HL-60 (cell line): ENCODE measurements at places on chromosomes 2 and 18.

DNA sequence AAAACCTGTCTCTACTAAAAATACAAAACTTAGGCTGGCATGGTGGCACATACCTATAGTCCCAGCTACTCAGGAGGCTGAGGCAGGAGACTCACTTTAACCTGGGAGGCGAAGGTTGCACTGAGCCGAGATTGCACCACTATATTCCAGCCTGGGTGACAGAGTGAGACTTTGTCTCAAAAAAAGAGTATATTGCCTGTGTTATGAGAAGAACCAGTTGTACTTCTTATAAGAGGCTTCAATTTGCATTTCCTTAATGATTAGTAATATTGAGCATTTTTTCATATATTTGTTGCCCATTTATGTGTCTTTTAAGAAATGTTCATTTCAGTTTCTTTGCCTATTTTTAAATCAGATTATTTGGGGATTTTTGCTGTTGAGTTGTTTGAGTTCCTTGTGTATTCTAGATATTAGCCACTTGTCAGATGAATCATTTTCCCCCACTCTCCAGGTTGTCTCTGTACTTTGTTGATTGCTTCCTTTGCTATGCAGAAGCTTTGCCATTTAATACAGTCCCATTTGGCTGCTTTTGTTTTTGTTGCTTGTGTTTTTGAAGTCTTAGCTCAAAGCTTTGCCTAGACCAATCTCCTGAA is 75.8 kb upstream of the LRPPRC start:
- no peak for DNase-seq

DNA sequence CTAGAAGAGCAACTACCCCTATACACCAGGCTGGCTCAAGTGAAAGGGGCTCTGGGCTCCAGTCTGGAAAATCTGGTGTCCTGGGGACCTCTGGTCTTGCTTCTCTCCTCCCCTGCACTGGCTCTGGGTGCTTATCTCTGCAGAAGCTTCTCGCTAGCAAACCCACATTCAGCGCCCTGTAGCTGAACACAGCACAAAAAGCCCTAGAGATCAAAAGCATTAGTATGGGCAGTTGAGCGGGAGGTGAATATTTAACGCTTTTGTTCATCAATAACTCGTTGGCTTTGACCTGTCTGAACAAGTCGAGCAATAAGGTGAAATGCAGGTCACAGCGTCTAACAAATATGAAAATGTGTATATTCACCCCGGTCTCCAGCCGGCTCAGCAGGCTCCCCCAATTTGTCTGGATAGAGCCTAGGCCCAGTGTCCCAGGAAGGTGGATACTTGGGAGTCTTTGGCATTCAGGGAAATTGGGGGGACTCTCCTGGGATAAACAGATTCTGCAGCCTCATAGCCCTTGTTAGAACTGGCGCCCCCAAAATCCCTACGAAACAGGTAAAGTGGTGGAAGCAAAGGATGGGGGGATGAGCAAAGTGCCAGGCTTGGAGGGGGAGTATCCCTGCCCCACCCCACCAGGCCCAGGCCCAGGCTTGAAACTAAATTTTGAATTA is 2.5 kb upstream of the HOXD4 start:
- no peak for DNase-seq

DNA sequence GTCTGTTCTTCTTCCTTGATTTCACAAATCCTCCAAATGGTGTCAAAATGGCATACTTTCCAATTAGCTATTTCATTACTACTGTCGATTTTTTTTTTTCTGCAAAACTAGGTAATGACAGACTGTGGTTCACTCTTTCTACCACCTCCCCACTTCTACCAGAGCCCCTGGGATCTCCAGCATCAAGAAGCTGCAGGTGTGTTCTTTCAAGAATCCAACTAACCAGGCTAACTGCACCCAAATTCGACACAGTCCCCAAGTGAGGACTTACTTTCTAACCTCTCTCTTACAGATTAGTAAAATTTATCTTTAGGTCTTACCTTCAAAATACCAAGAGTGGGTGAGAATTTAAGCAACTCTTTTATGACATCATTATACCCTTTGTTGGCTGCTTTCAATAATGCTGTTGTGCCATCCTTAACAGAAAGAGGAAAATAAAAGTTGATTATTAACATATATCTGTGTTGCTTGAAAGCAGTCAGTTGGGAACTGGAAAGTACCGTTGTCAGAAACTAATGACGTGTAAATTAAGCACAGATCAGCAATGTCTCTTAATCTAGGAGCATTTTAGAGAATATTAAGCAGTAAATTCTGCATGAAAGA is 31.2 kb upstream of the NPC1 start:
- no peak for DNase-seq

DNA sequence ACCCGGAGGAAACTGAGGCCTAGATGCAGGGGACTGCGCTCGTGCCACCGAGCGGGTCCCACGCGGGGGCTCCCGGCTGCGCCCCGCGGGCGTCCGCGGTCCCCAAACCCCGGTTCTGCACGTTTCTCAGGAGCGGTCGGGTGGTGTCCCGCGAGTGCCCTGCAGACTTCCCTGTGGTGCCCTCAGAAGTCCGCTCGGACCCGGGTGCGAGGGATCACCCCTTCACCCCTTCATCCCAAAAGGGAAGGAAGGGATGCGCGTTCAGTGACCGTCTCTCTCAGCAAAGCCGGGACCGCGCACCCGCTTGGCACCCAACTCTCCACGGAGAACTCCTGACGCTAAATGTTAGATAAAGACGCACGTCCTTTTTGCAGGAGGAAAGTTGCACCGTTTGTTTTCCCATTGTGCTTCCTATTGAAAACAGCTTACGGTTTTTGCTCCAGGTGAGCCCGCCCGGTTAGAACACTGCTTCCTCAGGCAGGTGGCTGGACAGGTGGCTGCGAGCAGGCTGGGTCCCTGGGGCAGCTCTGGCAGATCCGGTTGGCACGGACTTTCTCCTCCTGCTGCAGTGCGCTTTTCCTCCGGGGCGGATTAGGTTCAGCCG is 779 bp downstream of the DGKD start:
- no peak for DNase-seq

- DNase-seq, result no peak
Measured at GRCh38 chr18:27685807-27686412, 491.0 kb downstream of the CDH2 start.

DNA sequence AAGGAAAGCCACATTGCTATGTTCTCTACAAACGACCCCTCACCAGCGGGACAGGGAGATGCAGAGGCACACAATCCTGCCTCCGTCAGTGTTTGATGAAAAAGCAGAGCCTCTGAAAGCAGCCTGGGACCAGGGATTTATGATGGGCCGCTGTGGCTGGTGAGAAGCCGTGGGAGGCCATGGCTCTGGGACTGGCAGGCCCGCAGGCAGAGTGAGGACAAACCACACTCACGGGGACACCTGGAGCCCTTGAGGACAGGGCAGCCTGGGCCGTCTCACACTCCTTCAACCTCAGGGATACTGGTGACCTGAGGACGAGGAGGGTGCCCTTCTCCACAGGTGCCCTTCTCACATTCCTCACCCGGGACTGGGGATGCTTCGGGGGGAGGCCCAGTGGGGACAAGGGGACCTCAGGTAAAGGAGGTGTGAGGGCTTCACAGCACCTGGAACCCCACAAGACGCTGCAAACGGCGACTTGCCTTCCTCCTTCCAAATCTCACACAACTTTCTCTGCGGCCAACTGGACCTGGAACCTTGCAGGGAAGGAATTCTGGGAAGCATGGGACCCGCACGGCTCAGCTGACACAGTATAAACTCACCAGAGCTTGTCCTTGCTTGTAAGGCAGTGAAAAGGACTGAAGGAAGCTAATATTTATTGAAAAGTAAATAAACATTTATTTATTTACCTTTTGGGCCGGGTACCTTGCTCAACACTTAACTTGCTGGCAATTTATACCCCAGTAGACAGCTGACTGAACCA is 5.3 kb upstream of the LDLRAD4 start:
- no peak for DNase-seq

- no peak for DNase-seq
Measured at GRCh38 chr2:224077773-224078507, 38.9 kb upstream of the SERPINE2 start.

GRCh38 chr2:120379916-120380893 is 34.3 kb downstream of the INHBB start:
- no peak for DNase-seq

GRCh38 chr18:41343808-41344207 is 611.2 kb upstream of the PIK3C3 start:
- DNase-seq, result no peak

DNA sequence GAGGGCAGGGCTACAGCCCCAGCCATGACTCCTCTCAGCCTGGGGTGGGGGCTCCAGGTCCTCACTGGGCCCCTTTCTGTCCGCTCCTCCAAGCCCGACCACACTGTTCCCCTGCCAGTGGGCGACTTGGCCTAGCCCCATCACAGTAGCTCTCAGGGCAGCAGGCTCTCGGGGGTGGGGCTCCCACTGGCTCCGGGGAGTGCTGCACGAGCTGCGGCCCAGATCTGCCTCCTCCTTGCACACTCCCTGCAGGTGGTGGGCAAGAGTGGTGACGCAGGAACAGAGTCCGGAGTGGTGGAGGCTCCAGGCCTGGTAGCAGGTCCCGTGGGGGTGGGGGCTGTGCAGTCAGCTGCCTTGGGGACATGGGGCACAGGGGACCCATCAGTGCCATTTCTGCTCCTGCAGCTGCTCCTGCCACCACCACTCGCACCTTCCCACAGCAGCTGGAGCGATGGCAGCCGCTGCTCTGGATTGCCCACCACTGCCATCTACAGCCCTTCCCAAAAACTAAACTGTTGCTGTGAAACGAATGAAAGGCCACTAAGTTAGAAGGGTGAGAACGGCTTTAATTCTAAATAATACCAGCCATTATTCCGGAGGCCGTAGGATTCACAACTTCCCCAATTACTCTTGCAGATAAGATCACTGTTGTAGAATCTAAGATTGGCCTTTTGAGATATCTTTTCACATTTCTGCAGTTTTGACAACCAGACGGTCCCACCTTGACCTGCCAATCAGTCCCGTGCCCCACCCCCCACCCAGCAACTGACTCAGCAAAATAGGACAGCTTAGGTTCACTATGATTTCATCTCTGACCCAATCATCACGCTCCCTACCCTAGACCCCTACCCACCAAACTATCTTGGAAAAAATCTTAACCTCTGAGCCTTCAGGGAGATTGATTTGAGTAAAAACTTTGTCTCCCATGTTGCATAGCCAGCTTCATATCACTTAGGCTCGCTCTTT is 530.2 kb downstream of the DCC start:
- no peak for DNase-seq

GRCh38 chr2:107597507-107597906 is 229.2 kb upstream of the RGPD4 start:
- no peak for DNase-seq

DNA sequence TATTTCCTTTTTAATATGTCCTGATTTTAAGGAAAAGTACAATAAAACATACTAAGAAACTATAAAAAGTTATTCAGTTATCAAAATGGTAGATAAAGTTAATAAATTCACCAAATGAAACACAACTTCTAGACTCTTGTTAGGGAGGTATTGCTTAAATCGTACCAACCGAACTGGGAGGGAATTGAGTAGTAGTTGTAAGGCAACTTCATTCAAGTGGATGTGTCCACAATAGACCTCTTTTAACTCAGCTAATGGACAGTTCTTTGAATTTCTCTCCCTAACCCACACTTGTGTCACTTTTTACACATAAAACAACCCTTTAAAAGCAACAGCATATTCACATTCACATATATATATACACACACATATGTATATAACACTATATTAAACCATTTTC is 49.1 kb upstream of the CALCRL start:
- no peak for DNase-seq

- DNase-seq, result no peak
Measured at GRCh38 chr2:143545059-143545948, 416.1 kb downstream of the ARHGAP15 start.

DNA sequence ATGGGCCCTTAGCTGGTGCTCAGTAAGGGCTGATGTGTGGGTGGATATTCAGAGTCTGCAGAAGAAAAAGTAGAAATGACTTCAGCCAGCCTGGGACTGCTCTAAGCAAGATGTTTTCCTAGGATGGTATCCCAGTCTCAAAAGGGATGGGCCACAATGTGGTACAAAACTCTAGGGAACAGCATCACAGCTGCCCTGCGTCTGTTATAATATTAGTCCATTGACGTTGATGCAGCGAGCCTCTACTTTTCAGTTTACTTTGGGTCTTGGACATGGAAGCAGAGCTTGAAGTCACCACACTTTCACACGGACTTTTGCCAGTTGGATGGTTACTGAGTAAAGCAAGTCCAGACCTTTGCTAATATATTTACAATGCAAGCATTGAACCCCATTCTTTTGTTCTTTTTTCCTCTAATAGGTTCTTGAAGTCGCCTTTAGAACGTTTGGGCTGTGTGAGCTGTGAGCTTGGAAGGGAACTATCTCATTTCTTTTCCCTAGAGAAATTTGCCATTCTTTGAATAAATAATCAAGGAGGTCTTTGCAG is 105.7 kb downstream of the RDH14 start:
- DNase-seq, result no peak

DNA sequence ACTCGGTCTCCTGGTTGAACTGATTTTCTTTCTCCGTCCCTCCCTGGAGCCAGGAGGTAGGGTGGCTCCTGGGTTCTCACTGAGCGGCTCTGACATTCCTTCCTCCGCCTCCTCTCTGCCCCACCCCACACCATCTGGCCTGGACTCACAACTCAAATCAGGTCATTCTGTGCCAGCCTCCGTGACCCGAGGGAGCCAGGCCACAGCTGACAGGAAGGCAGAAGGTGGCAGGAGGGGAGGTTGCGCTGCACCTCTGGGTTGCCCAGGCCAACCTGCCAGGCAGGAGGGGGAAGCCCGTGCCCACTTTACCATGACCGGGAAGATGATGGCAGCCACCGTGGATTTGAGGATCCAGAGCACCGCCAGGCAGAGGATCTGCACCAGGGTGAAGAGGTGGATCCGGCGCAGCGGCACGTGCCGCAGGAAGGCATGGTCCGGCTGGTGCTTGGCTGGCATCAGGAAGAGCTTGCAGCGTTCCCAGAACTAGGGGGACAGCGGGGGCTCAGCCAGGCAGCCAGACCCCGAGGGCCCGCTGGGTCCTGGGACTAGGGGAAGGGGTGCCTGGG is 28.3 kb downstream of the MTHFD2 start:
- DNase-seq, result no peak

GRCh38 chr18:13464432-13465123 is 246.0 kb downstream of the LDLRAD4 start:
- DNase-seq, result peak; percentile 96

GRCh38 chr2:42138163-42139015 is 30.8 kb upstream of the EML4 start:
- no peak for DNase-seq

DNA sequence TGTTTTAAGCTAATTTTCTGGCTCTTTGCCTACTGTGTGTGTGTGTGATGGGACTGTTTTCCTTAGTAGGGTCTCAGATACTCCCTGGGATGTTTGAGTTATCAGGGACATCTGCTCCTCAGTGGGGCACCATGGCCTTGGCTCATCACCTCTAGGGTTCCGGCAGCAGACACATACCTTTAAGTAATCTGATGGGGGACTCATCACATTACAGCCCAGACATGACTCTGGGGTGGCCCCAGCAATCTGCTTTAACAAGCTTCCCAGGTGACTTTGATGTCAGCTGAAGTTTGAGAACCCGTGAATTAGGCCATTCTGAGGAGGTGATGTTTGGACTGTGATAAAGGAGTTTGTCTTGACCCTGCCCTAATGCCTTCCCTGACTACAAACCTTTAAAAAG is 38.8 kb downstream of the DDX18 start:
- no peak for DNase-seq

GRCh38 chr2:187541086-187542085 is 12.8 kb downstream of the TFPI start:
- DNase-seq, result no peak
